ENCODE measurements at places on chromosomes 1 and 21.

DNA sequence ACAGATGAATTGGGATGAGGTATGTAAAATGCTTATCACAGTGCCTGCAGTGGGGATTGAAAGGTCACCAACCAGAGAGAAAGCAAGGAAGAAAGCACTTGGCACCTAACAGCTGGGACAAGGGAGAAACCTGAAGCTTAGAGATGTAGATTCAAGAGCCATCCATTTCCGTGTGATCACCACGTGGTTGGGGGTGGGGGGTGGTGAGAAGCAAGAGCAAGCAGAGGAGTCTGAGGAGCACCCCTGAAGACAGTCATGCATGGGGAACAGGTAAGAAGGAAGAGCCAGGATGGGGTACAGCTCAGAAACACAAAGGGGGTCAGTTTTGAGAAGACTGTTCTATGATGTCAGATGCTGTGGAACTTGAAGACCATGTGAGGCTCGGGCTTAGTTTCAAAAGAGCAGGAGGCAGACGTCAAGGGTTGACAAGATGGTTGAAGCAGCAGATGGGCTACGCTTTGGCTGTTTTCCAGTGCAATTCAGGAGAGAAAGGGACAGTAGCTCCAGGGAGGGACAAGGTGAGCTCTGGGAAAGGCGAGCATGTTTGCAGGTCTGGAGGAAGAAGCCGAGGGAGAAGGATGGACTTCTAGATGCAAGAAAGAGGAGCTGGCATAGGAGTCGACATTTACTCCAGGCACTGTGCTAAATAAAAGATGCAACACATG lies 17.4 kb downstream of the KANK4 start:
- DNase-seq, result no peak

DNA sequence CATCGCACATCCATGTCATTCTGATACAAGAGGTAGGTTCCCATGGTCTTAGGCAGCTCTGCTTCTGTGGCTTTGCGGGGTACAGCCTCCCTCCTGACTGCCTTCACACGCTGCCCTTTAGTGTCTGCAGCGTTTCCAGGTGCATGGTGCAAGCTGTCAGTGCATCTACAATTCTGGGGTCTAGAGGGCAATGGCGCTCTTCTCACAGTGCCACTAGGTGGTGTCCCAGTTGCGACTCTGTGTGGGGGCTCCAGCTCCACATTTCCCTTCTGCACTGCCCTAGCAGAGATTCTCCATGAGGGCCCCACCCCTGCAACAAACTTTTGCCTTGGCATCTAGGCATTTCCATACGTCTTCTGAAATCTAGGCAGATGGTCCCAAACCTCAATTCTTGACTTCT lies 138.2 kb upstream of the BRINP3 start:
- no peak for DNase-seq

- DNase-seq, result no peak
Observed at GRCh38 chr1:29691499-29691898, 455.2 kb downstream of the PTPRU start.

DNA sequence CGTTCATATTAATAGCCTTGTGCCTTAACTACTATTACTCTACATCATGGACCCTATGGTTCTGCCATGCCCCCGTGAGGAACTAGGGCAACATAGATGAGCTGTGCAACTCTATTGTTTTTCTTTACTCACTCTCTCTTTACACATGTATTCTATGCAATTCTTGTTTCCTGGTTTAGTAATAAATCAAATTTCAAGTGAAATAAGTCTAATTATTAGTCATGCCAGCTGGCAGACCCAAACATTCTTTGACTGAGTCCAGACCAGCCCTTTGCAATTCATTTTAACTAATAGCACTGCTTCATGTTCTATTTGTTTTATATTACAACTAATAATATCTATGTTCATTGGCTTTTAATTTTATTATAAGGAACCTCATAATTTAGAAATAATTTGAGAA lies 789.3 kb upstream of the ADAMTS5 start:
- DNase-seq, result no peak

- DNase-seq, result no peak
Observed at GRCh38 chr1:56322211-56322610, 257.2 kb downstream of the PLPP3 start.

DNA sequence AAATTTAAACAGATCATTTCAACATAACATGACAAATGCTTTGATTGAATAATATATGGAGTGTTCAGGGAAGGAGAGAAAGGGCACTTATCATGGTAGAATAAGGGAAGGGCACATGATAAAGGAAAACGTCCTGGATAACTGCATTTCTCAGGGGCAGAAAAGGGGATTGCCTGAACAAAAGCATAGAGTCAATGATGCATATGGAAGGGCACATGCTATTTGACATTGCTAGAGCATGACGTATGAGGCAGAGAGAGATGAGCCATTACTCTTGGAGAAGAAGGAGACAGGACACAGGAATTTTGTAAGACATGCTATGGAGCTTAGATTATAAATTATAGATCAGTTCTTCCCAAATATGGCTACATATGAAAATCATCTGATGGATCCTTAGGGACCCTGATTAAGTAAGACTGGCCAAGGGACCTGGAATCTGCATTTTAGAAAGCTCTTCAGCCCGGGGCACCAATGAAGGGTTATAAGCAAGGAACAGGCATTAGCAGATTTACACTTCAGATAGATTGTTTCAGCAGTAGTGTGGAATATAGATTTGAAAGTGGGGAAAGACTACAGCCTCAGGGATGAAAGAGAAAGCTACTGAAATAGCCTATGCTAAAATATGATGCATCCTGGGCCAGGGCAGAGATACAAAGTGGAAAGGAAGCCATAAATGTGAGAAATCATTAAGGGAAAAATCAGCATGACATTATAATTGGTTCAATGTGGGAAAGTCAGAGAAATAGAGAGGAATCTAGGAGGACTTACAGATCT lies 21.3 kb downstream of the FMO2 start:
- no peak for DNase-seq

GRCh38 chr1:162631546-162632191 lies 595 bp upstream of the DDR2 start:
- DNase-seq, result peak; percentile 29

DNA sequence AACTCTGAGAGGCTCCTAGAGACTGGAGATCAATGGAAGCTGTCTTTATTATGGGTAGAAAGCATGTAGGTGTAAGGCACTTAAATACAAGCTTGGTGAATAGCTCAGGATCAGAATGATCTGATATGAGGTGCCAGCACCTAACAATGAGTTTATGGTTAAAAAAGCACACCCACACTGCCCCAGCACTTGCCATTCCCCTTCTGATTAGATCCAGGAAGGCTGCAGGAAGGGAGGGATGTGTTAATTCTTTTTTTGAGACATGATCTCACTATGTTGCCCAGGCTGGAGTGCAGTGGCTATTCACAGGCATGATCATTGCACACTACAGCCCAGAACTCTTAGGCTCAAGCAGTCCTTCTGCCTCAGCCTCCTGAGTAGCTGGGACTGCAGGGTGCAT lies 71.8 kb upstream of the IVNS1ABP start:
- DNase-seq, result peak; percentile 40

GRCh38 chr1:162926906-162927305 lies 65.9 kb upstream of the CCDC190 start:
- no peak for DNase-seq

GRCh38 chr1:77970192-77970591 lies 8.7 kb downstream of the FUBP1 start:
- no peak for DNase-seq

- no peak for DNase-seq
Observed at GRCh38 chr21:22725436-22725835, 1727.2 kb downstream of the NCAM2 start.

DNA sequence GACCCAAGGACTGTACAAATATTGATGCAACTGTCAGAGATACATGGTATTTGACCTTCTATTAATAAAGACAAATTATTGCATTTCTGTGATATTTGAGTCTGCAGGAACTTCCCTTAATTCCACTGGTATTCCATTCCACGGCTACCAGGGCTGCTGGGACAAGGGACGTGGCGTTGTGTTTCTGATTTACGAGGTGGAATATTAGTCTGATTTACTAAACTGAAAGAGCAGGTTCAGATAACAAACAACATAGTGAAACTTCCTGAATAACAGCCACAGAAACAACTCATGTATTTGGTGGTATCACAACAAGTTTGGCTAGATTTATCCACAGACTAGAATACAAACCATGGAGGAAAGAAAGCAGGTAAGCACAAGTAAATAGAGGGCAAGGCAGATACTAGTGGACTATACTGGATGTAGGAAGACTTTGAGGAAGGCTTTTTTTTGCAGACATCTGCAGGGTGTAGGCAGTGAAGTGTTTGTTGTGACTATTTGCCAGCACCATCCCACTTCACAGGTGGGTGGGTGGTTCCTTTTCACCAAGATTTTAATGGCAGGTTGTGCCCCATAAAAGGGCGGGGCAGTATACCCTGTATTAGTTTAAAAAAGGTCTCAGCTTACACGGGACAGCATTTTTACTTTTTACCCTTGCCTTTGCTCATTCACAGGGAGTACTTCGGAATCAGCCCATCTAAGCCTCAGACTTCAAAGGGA lies 100.4 kb downstream of the FGGY start:
- no peak for DNase-seq

GRCh38 chr1:207959141-207959825 lies 48.4 kb upstream of the CD34 start:
- DNase-seq, result peak; percentile 56

DNA sequence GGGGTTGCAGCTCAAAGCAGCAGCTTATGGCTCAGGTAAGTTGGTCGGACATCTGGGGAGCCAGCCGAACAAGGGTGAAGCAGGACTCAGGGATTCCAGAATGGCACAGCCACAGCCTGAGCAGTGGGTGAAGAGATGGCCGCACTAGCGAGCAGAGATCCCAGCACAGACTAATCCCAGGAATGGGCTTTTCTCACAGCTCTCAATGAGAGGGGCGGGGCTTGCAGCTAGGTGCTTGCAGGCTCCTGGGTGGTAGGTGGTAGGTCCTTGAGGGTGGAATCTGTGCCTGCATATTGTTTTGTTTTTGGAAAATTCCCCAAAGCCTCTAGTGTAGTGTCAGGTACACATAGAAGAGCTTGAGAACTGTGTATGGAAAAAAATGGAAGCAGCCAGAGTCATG lies 9.0 kb downstream of the KIAA0040 start:
- no peak for DNase-seq

GRCh38 chr1:229390130-229390529 lies 43.8 kb downstream of the ACTA1 start:
- DNase-seq, result no peak
